Stimulated activated CD8-positive, alpha-beta memory T cell treated with anti-CD3 and anti-CD28 coated beads, Interleukin-15, amount 100 ng/mL, for 4 hours (primary cell): ENCODE measurements at places on chromosomes 13 and 19.

DNA sequence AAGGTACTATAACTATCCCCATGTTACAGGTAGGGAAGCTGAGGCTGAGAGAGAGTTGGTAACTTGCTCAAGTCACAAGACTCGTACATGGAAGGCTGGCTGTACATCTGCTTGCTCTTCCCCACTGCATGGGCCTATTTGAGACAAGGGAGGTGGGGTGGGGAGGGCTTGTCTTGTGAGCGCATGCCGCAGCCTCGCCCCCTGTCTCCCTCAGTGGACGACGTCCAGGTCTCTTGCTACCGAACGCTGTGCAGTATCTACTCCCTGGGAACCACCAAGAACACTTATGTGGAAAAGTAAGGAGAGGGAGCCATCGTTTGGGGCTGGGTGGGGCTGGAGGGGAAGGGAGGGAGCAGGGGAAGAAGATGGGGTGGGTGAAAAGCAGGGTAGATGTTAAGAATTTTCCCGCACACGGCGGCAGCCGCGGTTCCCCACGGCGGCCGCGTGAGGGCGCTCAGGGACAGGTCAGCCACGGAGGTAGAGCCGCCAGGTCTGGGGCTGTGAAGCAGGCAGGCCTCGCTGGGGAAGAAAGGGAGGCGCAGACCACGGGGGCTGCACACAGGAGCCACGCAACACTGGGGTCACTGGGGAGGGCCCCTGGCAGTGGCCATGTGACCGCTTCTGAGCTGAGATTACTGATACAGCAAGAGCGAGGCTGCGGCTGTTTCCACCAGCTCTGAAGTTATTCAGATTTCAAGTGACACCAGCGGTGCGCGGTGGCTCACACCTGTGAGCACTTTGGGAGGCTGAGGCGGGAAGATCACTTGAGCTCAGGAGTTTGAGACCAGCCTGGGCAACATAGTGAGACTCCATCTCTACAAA, 81.5 kb downstream of the RYR1 start:
- DNase-seq = peak; percentile 26

DNA sequence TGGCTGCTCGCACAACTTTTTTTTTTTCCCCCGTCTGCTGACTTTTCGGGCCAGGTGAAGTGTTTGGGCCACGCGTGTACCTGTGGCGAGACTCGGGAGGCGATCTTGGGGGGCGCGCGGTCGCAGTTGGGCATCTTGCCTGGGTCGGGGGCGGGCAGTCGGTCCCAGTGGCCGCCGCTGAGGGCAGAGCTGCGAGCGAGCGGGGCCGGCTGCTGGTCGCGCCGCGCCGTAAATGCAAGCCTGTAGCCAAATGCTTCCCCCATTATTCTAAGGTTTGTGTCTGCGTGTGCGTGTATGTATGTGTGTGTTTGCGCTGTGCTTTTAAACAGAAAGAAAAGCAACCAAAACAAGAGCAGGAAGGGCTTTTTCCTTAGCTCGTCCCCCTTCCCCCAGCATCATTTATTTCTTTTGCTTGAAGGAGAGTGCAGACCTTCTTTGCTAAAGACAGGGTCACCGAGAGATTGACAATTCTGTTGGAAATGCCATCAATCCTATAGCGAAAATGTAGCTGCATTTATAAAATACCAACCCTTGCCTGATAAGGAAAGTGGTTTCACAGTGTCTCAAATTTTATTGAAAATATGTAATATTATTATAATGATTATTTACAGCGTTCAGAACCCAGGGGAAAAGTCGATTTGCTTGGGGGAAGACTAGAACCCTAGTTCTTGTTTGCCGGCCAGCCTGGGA, 143.2 kb upstream of the ZNF536 start:
- no peak for DNase-seq

- no peak for DNase-seq
Observed at GRCh38 chr19:35403116-35403760, 32.4 kb downstream of the GPR42 start.

GRCh38 chr19:56266051-56266450, 6.5 kb upstream of the EDDM13 start:
- no peak for DNase-seq

DNA sequence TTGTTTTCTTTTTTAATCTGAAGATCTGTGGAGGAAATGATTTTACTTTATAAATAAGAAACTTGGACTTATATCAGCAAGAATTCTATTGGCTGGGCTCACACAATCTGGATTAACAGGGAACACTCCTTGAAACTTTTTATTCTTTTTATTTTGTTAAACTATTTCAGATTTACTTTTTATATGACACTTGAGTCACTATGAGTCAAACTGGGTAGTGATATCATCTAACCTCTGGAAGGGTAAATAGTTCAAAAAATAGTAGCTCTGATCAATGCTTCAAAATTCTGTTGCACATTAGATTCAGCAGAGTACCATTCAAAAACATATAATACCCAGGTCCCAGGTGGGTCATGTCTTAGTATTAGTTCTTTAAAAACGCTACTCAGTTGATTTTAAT, 55.1 kb upstream of the NBEA start:
- no peak for DNase-seq

GRCh38 chr13:112233256-112233655, 142.9 kb upstream of the SPACA7 start:
- no peak for DNase-seq

DNA sequence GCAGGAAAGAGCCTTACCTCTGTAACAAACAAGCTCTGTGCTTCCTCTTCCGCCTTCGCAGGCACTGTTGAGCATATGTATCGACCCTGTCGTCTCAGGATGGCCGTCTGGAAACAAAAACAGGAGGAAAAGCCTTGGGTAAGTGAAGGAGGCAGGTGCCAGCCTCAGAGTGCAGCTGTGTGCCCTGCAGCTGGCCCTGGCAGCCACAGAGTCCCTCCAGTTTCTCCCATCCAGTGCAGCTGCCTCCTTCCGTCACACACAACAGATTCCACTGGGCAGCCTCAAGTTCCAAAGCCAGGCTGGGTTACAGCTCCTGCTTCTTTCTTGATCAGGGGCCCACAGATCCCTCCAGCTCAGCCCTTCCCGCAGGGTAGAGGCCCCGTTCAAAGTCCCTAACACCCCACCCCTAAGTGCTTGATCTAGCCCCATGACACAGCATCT, 47.7 kb downstream of the DOCK9 start:
- no peak for DNase-seq

- DNase-seq = no peak
Observed at GRCh38 chr13:110382229-110382628, 75.1 kb downstream of the COL4A2 start.

GRCh38 chr19:1601613-1602064, 3.6 kb downstream of the UQCR11 start:
- no peak for DNase-seq

- no peak for DNase-seq
Observed at GRCh38 chr13:98543378-98544103, 33.4 kb downstream of the STK24 start.

GRCh38 chr13:98664047-98664446, 87.1 kb upstream of the STK24 start:
- DNase-seq = peak; percentile 5

DNA sequence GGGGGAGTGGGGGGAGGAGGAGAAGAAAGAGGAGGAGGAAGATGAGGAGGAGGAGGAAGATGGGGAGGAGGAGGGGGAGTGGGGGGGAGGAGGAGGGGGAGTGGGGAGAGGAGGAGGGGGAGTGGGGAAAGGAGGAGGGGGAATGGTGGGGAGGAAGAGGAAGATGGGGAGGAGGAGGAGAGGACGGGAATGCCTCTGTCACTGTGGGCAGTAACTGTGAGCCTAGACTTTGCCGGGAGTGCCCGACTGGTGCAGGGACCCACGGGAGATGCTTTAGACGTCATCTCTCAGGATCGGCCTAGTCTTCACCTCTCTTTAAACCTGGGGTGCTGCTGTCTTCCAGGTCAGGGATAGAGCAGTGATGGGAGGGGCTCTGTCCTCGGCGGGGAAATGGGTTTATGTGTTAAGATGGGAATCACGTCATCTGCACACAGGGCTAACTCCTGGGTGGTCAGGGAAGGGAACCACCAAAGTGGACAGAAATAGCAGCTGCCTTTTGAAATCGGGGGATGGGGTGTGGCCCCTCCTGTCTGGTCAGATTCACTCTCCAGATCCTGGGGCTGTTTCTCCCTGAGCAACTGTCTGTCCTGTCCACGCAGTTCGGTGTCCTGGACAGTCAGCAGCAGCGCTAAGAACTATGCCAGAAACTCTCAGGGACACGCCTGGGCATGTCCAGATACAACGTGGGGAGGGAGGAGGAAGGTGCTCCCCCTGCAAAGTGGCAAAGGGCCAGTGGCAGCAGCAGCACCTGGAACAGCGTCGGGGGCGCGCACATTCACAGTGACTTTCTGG, 26.9 kb downstream of the GAS6 start:
- no peak for DNase-seq

GRCh38 chr19:1131718-1132551, 28.1 kb downstream of the GPX4 start:
- peak; percentile 86 for DNase-seq

- no peak for DNase-seq
Observed at GRCh38 chr13:88643233-88643632, 972.1 kb downstream of the SLITRK5 start.

GRCh38 chr19:50909240-50910070, 1.7 kb downstream of the KLK4 start:
- DNase-seq = no peak

DNA sequence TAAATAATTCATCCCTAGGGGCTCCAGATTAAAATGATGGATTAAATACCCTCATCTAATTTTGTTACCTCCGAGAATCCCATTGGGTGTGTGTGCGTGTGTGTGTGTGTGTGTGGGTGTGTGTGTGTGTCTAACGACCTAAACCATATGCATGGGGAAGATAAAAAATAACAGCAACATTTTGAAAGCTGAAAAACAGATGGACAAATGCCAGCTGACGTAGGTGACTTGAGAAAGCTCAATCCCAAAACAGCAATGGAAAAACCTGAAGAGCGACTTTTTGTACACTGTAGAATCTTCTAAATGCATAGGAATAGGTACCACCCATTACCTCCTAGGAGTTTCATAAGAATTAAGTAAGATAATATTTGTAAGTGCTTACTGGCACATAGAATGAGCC, 8.7 kb upstream of the RPL21 start:
- DNase-seq = no peak

- DNase-seq = no peak
Observed at GRCh38 chr13:36190771-36191170, 23.6 kb downstream of the SOHLH2 start.

DNA sequence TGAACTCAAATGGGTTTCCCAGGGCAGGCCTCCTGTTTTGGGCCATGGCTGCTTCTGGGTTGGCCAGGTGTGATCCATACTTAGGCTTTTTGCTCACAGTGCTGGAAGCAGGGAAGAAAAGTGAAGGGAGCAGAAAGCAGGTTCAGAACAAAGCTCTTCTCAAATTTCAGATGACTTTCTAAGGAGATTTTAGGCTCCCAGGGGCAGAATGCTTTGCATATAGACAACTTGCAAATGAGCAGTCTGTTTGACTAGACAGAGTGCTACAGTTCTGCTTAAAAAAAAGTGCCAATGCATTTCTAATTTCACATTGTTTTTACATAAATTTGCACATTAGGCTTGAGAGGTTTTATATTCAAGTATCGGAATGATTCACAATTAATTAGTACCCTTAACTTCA, 2.6 kb upstream of the SLC10A2 start:
- DNase-seq = no peak

GRCh38 chr19:47561440-47562057, 11.4 kb downstream of the ZNF541 start:
- DNase-seq = no peak

GRCh38 chr19:10334588-10335351, 1.4 kb upstream of the RAVER1 start:
- no peak for DNase-seq
